Activated CD8-positive, alpha-beta T cell treated with anti-CD3 and anti-CD28 coated beads, Interleukin-2, amount 10 ng/mL, durations not matched to agents 7 days and 5 days (primary cell): ENCODE measurements at places on chromosomes 7 and 10.
A peak's percentile ranks its signal among the peaks of the same experiment; 100 is the strongest.

DNA sequence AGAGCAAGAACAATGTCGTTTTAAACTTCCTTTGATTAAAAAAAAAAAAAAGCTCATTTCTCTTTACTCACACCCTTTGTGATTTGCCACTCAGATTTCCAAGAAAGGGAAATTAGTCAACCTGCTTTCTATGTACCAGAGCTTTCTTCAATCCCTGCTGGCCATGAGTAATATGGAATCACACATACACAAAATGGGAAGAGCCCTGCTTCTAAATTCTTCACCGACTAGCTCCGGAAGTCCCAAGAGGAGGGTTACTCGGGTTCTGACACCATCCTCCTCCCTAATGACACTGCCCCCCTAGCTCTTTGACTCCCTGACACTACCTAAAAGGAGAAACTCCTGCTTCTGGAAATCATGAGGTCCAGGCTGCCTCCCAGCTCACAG is 81.8 kb upstream of the SFMBT2 start:
- no peak for DNase-seq
- H3K27ac ChIP-seq, result peak overlapping the region; percentile 84
- H3K4me1 ChIP-seq, result peaks cover 86% of the 10 kb centered on the region

- H3K27me3 ChIP-seq, result no peaks in the 10 kb centered on the region
- H3K4me3 ChIP-seq, result no peak overlapping the region
- no peak for DNase-seq
- peak overlapping the region; percentile 34 for H3K27ac ChIP-seq
- peaks cover 66% of the 10 kb centered on the region for H3K36me3 ChIP-seq
- H3K4me1 ChIP-seq, result peaks cover 35% of the 10 kb centered on the region
These were observed 79.1 kb downstream of the LARP4B start for GRCh38 chr10:852386-852785.

DNA sequence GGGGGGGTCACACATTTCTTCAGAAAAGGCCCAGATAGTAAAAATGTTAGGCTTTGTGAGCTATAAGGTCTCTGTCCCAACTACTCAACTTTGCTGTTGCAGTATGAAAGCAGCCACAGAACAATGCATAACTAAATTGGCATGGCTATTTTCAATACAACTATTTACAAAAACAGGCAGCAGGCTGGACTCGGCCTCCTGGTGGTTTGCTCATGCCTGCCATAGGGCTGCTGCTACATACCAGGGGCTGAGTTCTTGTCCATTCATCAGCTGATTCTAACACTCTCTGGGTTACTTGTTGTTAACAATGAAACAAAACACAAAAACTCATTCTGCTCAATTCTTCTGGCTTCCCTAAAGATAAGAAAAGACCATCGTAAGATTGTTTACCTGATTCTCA is 109.4 kb upstream of the ADAM12 start:
- H3K4me3 ChIP-seq, result no peak overlapping the region
- no peaks in the 10 kb centered on the region for H3K4me1 ChIP-seq
- DNase-seq, result no peak

DNA sequence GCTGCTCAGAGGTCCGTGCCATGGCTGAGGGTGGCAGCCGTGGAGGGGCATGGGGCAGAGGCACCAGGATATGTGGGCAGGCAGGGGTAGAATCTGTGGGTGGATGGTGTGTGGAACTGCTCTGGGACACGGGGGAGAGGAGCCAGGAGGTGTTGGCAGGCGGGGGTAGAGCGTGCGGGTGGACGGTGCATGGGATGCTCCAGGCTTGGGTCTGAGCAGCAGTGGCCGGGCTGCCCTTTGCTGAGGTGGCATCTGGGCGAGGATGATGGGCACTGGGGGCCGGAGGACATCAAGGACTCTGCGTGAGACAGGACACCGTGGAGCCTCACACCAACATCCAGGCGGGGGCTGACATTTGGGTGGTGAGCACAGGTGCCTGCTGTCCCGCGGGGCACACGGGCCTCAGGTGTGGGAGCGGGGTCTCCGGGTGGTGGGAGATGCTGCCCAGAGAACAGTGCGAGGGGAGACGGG is 46.2 kb downstream of the JAKMIP3 start:
- H3K4me1 ChIP-seq, result no peaks in the 10 kb centered on the region
- no peak overlapping the region for H3K4me3 ChIP-seq
- H3K27me3 ChIP-seq, result no peaks in the 10 kb centered on the region
- no peak overlapping the region for H3K27ac ChIP-seq

- peak; percentile 58 for DNase-seq
- peaks cover 10% of the 10 kb centered on the region for H3K4me1 ChIP-seq
- no peaks in the 10 kb centered on the region for H3K36me3 ChIP-seq
- no peaks in the 10 kb centered on the region for H3K27me3 ChIP-seq
- H3K4me3 ChIP-seq, result no peak overlapping the region
These were observed 204.6 kb downstream of the ARHGAP21 start for GRCh38 chr10:24518981-24519597.
